ENCODE measurements at places on chromosomes 1 and 21.

- no peak for DNase-seq
Observed at GRCh38 chr1:236123563-236123962, 18.8 kb upstream of the GPR137B start.

DNA sequence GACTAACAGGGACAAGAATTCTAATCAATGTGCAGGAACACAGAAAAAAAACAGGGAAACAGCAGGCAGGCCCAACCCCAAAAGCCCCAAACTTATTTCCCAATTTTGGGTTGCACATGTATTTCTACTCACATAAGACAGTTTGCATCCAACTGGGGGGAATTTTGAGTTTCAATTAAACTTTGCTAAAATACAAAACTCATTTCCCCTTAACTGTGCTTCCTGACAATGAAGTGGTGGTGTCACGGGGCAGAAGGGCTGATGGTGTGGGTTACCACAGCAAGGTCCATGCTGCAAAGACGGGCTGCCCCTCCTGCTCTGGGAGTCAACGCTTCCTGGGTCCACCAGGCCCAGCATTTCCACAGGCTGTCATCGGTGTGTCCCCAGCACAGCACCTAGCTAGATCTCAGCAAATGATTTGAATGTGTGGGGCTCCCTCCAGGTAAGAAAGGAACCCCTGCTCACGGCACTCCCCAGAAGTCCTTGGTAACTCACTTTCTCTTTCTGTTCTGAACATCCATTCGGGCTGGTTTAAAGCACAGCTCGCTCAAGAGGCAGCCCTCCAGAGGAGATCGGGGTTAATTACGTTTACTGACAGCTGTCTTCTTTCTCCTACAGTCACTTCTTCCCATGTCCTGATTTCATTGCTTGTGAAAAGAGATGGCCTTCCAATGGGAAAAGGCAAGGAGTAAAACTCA, 27.4 kb downstream of the HIVEP3 start:
- DNase-seq: peak; percentile 32

DNA sequence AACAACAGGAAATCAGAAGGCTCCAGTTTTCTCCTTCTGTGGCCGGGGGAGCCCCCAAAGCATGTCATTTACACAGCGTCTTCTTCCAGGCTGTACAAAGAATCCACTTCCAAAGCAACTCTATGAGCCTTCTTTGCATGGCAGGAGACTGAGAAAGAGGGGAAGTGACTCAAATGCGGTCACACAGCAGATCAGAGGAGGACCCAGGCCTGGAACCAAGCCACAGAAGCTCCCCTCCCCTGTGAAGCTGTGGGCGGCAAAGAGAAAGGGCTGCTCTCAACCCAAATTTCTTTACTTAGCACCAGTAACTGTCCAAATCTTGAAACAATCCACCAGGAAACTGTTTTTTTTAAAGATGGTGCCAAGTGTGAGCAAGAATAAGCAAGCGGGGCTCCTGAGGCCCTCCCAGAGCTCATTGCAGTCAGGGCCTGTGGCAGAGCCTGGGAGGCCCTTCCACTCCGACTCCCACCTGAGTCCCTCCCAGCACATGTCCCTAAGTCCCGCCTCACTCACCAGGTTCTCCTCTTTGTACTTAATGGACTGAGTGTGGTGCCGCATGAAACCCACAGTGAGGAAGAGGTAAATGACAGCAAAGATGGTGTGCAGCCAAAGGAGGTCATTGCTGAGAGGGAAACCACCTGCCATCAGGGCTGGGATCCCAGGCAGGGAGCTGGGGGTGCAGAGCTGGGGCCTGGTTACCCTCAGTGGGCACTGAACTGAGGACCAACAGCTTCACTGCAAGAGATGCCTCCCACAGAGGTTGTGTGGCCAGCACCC, 15.9 kb downstream of the TMEM63A start:
- DNase-seq: peak; percentile 57

DNA sequence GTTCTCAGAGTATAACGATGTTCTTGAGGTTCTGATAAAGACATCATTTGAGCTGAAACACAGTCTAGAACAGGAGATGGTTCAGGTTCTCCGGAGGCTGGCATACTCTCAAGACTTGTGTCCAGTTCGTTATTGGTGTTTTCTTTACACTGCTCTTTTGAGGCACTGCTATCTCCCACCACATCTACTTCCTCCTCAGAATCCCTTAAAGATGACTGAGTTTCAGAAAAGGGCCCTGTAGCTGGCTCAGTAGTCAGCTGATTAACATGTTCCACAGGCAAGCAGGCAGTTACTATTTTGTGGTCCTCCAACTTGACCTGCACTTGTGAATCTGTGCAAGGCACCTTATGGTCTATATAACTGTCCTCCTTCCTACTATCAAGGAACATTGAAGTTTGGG, 50.2 kb downstream of the ZZZ3 start:
- no peak for DNase-seq

- no peak for DNase-seq
Observed at GRCh38 chr1:159214149-159214760, 9.6 kb downstream of the ACKR1 start.

GRCh38 chr1:162756523-162756922, 34.0 kb upstream of the HSD17B7 start:
- DNase-seq: no peak

DNA sequence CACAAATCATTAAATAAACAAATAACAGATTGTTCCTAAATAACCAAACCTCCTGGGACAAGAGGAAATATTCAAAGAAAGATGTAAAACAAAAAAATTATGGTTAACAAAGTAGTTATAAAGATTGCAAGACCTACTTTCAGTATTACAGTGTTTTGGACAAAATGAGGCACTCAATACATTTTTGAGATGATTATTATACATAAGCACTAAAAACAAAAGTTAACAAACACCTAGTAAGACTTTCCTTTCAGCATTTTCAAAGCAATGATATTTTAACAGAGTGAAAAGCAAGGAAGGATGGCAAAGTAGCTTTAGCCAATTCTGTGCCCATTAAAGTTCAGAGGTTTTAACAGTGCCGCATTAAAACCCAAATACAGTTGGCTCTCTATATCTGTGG, 17.2 kb downstream of the OMA1 start:
- DNase-seq: no peak

GRCh38 chr1:208332774-208333126, 88.6 kb upstream of the PLXNA2 start:
- DNase-seq: no peak

DNA sequence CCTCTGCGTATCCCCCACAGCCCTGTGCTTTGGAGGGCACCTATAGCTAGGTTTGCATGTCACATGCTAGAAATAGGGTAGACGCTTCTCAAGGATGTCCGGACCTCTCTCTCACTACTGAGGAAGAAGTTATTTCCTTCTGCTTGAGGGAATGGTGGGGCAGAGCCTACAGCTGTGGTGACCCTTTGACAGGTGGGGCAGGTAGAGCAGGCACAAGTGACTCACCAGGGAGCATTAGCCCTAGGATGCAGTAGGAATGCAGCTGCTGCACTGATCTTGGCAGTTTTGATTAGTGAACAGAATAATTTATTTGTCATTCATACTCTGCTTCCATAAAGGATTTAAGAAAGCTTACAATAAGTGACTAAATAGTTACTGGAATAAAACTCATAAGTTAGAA, 129.6 kb upstream of the HOOK1 start:
- DNase-seq: no peak

GRCh38 chr21:43367296-43367695, 59.6 kb downstream of the SIK1 start:
- DNase-seq: no peak

Data from T-helper 9 cell (primary cell).